GOT3 (cell line): ENCODE measurements at places on chromosomes 5 and 9.
A peak's percentile ranks its signal among the peaks of the same experiment; 100 is the strongest.

- DNase-seq, result no peak
Measured at GRCh38 chr9:78962156-78962555, 609.6 kb upstream of the TLE4 start.

DNA sequence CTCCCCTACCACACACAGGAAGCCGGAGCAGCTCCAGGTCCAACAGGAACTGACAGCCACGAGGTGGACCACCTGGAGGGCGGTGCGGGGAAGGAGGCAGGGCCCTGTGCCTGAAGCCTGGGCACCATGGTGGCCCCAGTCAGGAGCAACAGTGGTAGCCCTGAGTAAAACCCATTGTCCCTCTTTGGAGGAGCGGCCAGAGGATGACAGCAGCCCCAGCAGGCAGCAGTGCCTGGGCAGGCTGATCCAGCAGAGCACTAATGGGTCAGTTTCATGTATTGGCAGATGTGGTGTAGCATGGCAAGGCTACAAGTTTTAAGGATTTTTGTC is 47.7 kb upstream of the GARNL3 start:
- no peak for DNase-seq

GRCh38 chr5:148790545-148791333 is 35.7 kb upstream of the ADRB2 start:
- DNase-seq, result no peak

- no peak for DNase-seq
Measured at GRCh38 chr9:127519301-127520166, 68.2 kb downstream of the LRSAM1 start.

DNA sequence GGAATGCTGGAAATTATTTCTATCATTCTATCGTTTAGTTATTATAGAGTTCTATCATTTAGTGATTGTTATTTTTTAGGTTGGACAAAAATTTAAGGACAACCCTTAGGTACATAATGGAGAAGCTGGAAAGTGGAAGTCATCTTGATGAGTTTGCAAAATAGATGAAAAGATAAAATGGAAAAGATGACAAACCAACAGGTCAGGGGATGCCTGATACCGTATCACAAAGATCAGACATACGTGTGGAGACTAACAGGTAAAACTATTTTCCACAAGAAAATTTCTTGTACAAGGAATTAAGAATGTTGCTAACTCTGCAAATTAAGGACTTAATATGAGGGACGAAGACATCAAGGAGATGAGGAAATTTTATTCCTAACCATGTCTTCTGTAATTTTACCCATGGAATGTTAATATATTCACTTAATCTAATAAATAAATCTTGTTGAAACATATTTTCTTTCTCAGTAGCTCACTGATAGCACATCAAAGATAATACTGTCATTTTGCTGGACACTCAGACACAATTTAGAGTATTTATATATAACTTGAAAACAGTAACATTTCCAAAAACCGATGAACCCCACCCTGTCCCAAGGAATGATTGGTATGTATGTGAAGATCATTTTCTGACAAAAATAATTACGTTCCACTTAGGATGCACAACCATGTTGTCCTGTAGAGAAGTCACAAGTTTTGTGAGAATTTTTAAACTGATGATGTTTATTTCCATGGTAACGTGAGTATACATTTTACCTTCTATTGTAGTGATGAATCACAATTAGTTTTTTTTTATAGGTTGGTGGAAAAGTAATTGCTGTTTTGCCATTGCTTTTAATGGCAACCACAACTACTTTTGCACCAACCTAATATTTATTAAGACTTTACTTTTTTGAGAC is 2.6 kb downstream of the LURAP1L start:
- DNase-seq, result no peak

GRCh38 chr9:134575901-134576176 is 65.8 kb upstream of the COL5A1 start:
- DNase-seq, result no peak

- no peak for DNase-seq
Measured at GRCh38 chr5:143041-143440, 48.3 kb upstream of the LRRC14B start.

DNA sequence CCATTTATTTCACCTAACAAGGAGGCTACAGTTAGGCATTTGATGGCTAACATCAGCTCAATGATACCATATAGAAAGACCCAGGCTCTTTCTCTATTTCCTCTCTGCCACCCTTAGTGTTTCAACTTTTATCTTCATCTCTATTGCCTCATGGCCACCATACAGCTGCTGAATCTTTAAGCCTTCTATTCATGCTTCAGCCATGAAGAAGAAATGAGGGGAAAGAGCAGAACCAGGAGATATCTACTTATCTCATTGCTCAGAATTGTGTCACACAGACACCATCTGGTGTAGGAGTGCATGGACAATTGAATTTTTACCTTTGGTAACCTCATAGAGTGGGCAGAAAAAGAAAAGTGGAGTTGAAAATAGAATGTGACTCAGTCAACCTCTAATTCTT is 6.7 kb downstream of the GAPT start:
- no peak for DNase-seq

- no peak for DNase-seq
Measured at GRCh38 chr5:135971701-135972100, 16.9 kb upstream of the LECT2 start.

GRCh38 chr5:163772241-163772640 is 266.8 kb downstream of the MAT2B start:
- no peak for DNase-seq

GRCh38 chr5:179422213-179422855 is 77.1 kb upstream of the ADAMTS2 start:
- DNase-seq, result no peak

GRCh38 chr5:59583151-59583809 is 310.2 kb downstream of the PDE4D start:
- DNase-seq, result no peak

DNA sequence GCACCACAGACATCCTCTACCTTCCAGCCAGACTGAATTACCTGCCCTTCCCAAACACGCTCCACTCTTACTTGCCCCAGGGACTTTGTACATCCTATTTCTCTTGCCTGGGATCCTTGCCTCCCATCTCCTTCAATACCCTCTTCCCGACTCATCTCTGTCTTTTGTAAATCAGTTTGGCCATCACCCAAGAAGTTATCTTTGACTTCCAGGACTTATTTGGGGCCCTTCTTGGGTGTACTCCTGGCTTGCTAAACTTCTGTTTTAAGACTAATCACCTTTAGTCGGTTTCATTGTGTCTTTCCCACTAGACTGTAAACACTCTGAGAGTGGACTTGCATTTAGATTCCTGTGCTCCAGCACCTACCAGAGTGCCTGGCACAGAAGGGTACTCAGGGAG is 545.6 kb downstream of the ACTL7B start:
- no peak for DNase-seq

GRCh38 chr9:87714819-87715218 is 11.1 kb upstream of the CTSL start:
- DNase-seq, result no peak

DNA sequence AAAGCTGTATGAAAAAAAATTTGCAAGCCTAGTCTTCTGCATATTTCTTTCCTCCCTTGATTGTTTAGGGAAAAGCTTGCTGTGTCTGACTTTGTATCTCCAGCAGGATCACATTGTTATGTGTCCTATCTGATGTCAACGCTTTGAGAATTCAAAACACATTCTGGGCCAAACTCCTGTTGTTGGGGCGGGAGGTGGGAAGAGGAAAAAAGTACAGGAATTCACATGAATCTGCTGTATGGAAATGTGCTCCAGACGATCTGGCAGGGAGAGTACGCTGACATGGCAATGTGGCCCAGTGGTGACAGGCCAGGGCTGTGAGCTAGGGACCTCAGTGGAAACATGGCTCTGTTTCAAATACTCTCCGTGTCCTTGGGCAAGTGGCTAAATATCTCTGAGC is 87.4 kb upstream of the GNA14 start:
- DNase-seq, result no peak

GRCh38 chr5:97006454-97007060 is 70.7 kb downstream of the LNPEP start:
- no peak for DNase-seq

GRCh38 chr5:112186401-112186990 is 232.6 kb downstream of the EPB41L4A start:
- DNase-seq, result no peak

GRCh38 chr5:142749321-142749720 is 20.9 kb upstream of the ARHGAP26 start:
- no peak for DNase-seq

GRCh38 chr9:93712896-93713295 is 136.5 kb downstream of the PHF2 start:
- no peak for DNase-seq

- DNase-seq, result no peak
Measured at GRCh38 chr9:95311961-95312360, 5.5 kb downstream of the FANCC start.

DNA sequence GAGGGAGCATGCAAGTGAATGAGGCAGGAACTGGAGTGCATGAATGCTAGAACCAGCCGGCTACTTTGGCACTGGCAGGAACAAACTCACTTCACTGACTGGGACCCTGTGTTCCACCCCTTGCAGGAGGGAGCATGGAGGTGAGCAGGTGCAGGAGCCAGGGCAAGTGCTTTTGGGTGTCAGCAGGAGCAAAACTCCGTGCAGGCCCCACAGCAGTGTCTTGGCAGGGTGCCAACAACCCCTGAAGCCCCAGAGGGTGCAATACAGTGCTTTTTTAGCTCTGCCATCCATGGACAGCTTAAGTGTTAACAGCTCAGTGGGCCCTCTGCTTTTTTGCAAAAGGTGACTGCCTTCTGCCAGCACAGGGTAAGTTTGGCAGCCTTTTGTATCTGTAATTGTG is 245.8 kb upstream of the PCSK5 start:
- no peak for DNase-seq

DNA sequence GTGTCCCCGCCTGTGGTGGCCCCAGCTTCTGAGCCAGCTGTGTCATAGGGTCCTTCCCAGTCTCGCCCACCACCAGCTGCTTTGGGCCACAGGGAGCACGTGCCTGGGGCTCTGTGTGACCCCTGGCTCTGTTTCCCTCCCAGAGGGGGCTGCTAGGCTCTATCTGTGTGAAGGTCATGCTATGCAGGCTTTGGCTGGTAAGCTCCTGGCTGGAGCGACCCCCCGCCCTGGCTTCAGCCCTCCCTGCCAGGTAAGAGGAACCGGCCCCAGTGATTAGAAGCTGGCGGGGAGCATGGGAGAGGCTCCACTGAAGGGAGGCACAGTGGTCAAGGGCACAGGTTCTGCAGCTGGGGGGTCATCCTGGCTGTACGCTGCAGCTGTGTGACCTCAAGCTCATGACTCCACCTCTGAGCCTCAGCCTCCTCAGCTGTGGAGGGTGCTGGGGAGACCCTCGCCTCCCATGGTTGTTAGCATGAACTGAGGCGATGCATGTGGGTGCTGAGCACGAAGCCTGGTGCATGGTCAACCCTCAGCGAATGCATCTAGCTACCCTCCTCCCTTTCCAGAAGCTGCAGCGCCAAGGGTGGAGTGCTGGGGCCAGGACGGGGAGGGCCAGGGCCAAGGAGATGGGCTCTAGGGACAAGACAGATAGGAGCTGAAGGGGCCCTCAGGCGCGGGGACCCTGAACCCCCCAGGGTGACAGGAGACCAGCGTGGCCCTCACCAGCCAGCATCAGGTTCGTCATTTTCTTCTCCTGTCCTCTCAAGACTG is 163.8 kb upstream of the MVB12B start:
- no peak for DNase-seq

DNA sequence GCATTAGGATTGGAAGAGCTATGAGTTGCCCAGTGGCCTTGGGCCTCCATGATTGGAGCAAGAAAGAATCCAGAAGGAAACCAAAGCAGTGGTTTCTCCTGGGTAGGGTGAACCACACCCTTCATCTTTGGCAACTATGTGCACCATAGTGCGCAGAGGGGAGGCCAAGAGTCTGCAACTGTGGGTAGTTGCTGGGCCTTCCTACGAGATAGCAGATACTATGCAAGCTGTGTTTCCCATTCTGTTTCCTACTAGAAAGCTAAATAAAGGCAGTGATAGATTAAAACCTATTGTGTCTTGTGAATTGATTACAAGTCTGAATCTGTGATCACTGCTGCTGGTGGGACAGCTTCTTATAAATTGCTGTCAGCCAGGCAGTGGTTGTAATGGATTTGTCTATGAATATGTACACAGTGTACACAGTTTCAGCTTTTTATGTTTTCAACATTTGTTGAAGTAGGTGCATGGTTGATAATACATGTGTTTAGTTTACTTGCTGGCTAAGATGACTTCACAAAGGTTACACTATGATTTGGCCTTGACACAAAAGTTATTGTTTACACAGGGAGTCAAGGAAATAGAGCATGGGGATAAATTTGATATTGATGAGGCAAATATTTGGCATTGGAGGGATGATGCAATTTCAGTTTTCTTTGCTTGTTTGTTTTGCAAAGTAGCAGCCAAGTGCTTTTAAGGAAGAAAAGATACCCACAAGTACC is 23.7 kb upstream of the PDE8B start:
- DNase-seq, result no peak

DNA sequence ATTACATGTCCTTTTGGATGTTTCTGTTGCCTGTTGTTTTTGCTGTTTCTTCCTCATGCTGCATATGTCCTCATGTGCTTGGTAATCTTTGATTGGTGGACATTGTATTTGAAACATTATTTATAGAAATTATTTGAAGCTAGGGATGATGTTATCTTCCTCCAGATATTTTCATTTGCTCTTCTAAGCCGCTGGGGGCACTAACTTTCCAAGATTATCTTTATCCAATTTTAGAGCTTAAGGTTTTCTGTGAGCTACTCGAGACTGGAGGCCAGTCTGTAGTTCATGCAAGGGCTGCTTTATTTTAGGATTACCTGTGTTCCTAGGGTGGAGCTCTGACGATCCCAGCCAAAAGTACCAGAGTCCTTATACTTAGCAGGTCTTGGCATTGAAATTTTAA is 40.9 kb downstream of the STX17 start:
- no peak for DNase-seq

GRCh38 chr9:91421971-91422757 is 1.5 kb downstream of the NFIL3 start:
- no peak for DNase-seq

DNA sequence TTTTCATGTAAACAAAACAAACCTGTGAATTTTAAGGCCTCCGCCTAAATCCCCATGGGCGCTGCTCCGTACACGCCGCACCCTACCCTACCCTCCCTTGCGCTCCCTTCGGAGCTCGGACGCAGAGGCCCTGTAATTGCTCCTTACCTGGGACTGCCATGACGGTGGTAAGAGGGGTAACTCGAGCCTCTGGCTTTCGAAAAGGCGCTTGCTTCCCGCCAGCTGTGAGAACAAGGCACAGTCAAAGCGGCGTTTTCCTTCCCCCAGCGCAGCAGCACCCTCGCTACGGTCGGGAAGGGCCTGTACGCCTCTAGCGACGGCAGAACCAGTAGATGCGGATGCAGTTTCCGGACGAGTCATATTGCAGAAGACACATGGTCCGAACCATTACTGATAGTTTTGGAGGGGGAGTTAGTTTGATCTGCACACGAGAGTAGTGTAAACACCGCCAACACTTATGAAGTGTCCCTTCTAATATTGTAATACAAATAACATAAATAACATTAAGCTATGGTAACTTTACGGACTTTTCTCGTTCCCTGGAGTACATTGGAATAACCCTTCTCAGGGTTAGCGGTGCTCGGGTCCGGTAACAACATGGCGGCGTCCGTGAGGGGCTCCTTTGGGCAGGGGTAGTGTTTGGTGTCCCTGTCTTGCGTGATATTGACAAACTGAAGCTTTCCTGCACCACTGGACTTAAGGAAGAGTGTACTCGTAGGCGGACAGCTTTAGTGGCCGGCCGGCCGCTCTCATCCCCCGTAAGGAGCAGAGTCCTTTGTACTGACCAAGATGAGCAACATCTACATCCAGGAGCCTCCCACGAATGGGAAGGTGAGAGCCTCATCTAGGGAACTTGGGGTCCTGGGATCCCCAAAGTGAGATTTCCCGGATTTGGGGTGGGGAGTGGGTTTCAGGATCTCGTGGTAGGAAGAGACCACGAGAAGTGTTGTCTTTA is at the start of the genes CWC27 and SREK1IP1:
TSS of gene CWC27 (plus strand) at position 573 of the 955 bp plus-strand sequence. CDS start at position 790, 217 bp downstream.
TSS of gene SREK1IP1 (minus strand) at position 334 of the 955 bp plus-strand sequence. CDS start at position 160, 174 bp downstream.
- peak; percentile 31 for DNase-seq

GRCh38 chr9:27276193-27277030 is 20.5 kb downstream of the EQTN start:
- no peak for DNase-seq
